NCI-H1694 (cell line): ENCODE measurements at places on chromosomes 16 and 17.

DNA sequence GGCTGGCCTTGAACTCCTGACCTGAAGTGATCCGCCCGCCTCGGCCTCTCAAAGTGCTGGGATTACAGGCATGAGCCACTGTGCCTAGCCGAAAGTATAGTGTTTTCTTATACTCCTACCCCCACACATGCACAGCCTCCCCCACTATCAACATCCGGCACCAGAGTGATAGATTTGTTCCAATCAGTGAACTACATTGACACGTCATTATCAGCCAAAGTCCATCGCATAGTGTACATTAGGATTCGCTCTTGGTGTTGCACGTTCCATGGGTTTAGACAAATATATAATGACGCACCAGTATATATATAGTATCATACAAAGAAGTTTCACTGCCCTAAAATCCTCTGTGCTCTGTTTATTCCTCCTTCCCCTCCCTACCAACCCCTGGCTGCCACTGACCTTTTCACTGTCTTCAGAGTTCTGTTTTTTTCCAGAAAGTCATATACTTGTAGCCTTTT is 11.9 kb upstream of the TM4SF5 start:
- DNase-seq = no peak

GRCh38 chr17:70168977-70169708 is at the start of gene KCNJ2:
Gene KCNJ2 (plus strand): TSS chr17:70169532. CDS start chr17:70175040, 5,508 bp downstream.
- DNase-seq = no peak

DNA sequence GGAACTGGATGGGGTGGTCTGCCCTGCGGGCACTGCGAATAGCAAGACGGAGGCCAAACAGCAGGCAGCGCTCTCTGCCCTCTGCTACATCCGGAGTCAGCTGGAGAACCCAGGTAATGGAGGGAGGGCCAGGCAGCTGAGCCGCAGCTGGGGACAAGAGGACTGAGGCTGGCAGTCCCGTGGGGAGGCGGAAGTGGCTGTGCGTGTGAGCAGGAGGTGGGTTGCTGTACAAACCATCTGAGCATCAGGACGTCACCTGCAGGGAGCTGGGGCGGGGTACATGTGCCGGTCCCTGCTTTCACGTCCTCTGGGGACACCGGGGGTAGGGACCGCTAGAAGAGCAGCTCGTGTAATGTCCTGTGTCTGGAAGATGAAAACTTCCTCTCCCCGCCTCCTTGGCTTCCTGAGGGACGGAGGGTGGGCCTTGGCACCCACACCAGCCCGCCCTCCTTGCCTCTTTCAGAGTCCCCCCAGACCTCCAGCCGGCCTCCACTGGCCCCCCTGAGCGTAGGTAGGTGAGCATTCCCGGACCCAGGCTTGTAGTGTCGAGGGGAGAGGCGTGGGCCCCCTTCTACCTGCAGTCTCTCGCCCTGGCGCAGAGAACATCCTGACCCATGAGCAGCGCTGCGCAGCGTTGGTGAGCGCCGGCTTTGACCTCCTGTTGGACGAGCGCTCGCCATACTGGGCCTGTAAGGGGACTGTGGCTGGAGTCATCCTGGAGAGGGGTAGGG is 3.7 kb downstream of the ADAD2 start:
- DNase-seq = no peak

- DNase-seq = peak; percentile 53
Measured at GRCh38 chr17:9924735-9925191, 19.7 kb upstream of the RCVRN start.

GRCh38 chr17:55452139-55452790 is 30.6 kb upstream of the MMD start:
- no peak for DNase-seq

GRCh38 chr16:56950881-56951771 is 10.6 kb upstream of the CETP start:
- no peak for DNase-seq
